Mucosa of gallbladder (tissue), 1 donor: ENCODE measurements at places on chromosomes 7 and 10. TPM values are rescaled to one million over a fixed set of nuclear protein-coding genes. Genes with fewer than 3 reads are reported as not detected.

Gene PAPOLB
- total RNA-seq: 0.14 TPM

Gene WDFY4
- 8.7 TPM for total RNA-seq

Gene CDC14C
- not detected for total RNA-seq

Gene FEZF1
- total RNA-seq: 0.09 TPM

Gene TCAF2
- 8.9 TPM for total RNA-seq

Gene GPR141
- 1.9 TPM for total RNA-seq

Gene DNAJC2
- total RNA-seq: 12.0 TPM

Gene GNAT3
- 1.2 TPM for total RNA-seq

Gene GDF2
- total RNA-seq: not detected

Gene KIF20B
- total RNA-seq: 2.9 TPM

Gene AASS
- 25.1 TPM for total RNA-seq

Gene VPS37D
- 13.5 TPM for total RNA-seq

Gene ATRNL1
- 2.7 TPM for total RNA-seq

Gene ATXN7L1
- total RNA-seq: 16.3 TPM

Gene DCLRE1A
- 7.7 TPM for total RNA-seq

Gene TRIM73
- total RNA-seq: 6.0 TPM

Gene TAS2R3
- total RNA-seq: 1.5 TPM

Gene ICA1
- total RNA-seq: 26.4 TPM

Gene TMEM130
- total RNA-seq: 0.26 TPM

Gene NAT16
- total RNA-seq: not detected

Gene EPHA1
- total RNA-seq: 38.0 TPM

Gene SPDYE2B
- total RNA-seq: not detected

Gene NKX1-2
- total RNA-seq: 0.09 TPM

Gene GPR15LG
- 0.32 TPM for total RNA-seq

Gene CCT6A
- 87.6 TPM for total RNA-seq

Gene PRKG1
- 28.3 TPM for total RNA-seq

Gene BTBD16
- 1.2 TPM for total RNA-seq

Gene OPN1SW
- total RNA-seq: not detected

Gene BTRC
- total RNA-seq: 31.0 TPM

Gene ZNF438
- 7.8 TPM for total RNA-seq

Gene CPA2
- total RNA-seq: 3.3 TPM

Gene ZNF511
- total RNA-seq: 35.9 TPM

Gene SCART1
- total RNA-seq: 3.6 TPM

Gene TAS2R41
- not detected for total RNA-seq

Gene ZNF804B
- total RNA-seq: not detected

Gene SYCE1
- total RNA-seq: 3.3 TPM

Gene PRRT4
- total RNA-seq: 0.63 TPM

Gene PNLIP
- total RNA-seq: 5.4 TPM

Gene SPDYE5
- 0.09 TPM for total RNA-seq

Gene CLIP2
- total RNA-seq: 71.7 TPM

Gene RAPGEF5
- 53.4 TPM for total RNA-seq

Gene COL26A1
- total RNA-seq: 0.29 TPM

Gene SPDYE11
- total RNA-seq: not detected

Gene PLCE1
- total RNA-seq: 3.5 TPM

Gene ADAM12
- total RNA-seq: 2.1 TPM

Gene OR2A5
- not detected for total RNA-seq

Gene LLCFC1
- total RNA-seq: not detected

Gene HOXA10
- 0.12 TPM for total RNA-seq

Gene NEUROD6
- total RNA-seq: not detected

Gene AKR1D1
- 0.37 TPM for total RNA-seq

Gene NXPH1
- 0.95 TPM for total RNA-seq

Gene HOXA9
- 0.17 TPM for total RNA-seq

Gene EXOC6
- 26.0 TPM for total RNA-seq

Gene PYROXD2
- 23.1 TPM for total RNA-seq

Gene PRSS2
- 94.5 TPM for total RNA-seq
